DMS53 (cell line): ENCODE measurements at places on chromosomes 3 and 15.

- DNase-seq, result no peak
Observed at GRCh38 chr3:130465521-130465920, 51.5 kb upstream of the COL6A6 start.

DNA sequence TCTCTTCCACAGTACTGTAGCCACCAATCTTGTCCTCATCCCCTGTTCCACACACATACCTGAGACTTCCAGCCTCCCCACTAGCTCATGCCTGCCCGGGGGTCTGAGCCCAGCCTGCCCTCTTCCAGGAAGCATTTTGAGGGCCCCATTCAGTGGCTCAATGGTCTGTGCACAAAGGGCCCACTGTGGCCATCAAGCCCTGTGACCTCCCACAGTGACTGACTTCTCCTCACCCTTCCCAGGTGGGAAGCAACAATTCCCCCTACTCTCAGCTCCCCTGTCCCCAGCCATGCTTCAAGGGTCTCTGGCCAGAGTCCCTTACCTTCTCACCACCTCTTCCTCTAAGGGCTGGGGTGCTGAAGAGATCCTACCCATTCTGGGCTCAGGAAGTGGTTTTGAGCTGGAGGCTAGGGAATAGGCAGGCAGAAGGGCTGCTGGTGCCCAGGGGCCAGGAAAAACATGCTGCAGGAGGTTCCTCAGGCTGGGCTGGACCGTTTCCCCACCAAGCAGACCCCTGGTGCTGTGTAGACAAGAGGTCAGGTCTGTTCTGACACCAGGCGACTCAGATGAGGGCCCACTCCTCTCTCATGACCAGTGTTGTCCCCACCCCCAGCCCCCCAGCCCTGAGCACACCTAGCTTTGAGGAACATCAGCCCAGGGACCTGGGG is 3.0 kb upstream of the KLF15 start:
- no peak for DNase-seq

GRCh38 chr3:99760629-99761028 is 57.0 kb upstream of the CMSS1 start:
- DNase-seq, result no peak

GRCh38 chr3:22846566-22846965 is 356.6 kb upstream of the UBE2E2 start:
- DNase-seq, result no peak

DNA sequence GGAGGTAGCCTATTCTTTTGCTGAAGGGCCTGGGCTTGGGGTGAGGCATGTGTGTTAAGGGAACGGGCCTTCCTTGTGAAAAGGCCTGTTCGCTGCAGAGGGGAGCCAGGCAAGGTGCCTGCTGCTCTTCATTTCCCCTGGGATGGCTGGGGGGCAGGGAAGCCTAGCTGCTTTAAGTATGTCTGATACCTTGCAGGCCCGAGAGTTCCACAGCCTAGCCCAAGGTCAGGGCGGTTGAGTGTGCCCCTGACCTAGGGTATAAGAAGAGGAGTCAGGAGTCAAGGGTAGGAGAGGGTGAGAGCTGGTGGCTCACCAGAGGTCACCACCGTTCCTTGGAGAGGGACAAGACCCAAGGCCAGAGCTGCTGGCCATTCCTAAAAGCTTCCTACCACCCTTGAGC is 46.6 kb downstream of the UMPS start:
- no peak for DNase-seq

GRCh38 chr15:20106026-20106425 is 435.6 kb downstream of the GOLGA6L6 start:
- no peak for DNase-seq

DNA sequence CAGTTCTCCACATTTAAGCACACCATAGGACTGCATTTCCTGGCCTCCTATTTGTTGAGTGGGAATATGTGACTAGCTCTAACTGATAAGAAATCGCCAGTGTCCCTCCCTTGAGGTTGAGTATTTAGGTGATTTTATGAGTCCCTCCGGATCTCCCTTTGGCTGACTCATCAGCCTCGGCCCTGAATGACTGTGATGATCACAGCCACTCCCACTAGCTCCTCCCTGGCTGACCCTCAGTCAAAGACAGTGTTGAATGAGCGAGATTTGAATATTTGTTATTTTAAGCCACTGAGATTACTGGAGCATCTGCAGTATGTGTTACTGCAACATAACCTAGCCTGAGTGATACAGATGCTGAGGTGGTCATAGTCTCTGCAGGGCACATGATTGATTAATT is 515.3 kb downstream of the EPHB1 start:
- DNase-seq, result no peak

GRCh38 chr3:181709537-181710279 is 2.0 kb upstream of the SOX2 start:
- DNase-seq, result peak; percentile 81

DNA sequence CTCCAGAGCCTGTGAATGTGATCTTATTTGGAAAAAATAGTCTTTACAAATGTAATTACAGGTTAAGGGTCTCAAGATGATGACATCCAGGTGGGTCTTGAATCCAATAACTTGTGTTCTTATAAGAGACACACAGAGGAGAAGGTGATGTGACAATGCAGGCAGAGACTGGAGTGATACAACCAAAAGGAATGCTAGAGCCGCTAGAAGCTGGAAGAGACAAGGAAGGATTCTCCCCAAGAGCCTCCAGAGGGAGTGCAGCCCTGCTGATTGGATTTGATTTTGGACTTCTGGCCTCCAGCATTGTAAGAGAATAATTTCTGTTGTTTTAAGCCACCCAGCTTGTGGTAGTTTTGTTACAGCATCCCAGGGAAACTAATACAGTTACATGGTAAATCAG is 9.7 kb downstream of the MYH15 start:
- no peak for DNase-seq

DNA sequence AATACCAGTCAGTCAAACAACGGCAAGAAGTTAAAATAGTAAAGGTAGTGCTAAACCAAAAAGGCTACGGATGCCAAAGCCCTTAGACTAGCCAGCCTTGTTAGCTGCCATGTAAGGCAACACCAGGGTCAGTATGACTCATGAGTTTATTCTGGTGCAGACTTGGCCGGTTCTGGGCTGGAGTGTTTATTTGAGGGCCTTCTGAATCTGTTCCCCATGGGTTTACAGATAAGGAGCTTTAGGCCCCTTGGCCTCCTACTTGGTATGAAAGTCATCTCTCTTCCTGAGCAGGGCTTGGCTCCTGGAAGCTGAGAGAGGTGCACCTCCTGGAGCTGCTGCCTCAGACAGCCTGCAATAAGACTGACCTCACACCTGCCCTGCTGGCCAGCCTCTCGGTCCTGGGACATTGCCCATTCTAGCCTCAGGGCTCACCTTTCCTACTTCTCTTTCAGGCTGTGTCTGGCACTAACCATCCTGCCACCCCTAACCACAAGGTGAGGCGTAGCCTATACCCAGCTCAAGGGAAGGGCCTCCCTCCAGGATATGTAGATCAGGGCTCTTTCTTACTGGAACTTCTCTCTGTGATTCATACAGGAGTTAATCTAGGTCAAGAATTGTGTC is 10.4 kb upstream of the RTP1 start:
- DNase-seq, result peak; percentile 80
